Activated CD8-positive, alpha-beta memory T cell treated with anti-CD3 and anti-CD28 coated beads, Interleukin-2, amount 50 U/mL, for 48 hours (primary cell): ENCODE measurements at places on chromosomes 1 and 21.

GRCh38 chr1:43074244-43074643 is 97.8 kb downstream of the EBNA1BP2 start:
- no peak for DNase-seq

DNA sequence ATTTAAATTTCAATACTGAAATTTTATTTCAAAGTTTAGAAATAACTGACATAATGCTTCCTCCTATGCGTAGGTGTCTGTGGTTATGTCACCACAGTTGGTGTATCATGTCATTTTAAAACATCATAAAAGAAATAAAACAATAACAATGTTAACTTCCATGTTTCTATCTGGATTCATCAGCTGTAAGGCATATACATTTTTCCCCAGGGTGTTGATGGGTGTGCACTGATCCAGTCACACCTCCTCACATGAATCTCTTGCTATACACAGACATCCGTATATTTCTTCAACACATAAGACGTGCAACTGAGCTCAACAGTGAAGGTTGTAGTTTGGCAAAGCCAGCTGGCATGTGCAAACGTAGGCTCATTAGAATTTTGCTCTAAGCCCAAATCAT is 6.2 kb downstream of the KCNA3 start:
- DNase-seq, result no peak

- peak; percentile 71 for DNase-seq
Observed at GRCh38 chr1:44036409-44037139, 5.3 kb upstream of the SLC6A9 start.

GRCh38 chr1:200311256-200311655 is 98.6 kb downstream of the ZNF281 start:
- DNase-seq, result no peak

- DNase-seq, result no peak
Observed at GRCh38 chr1:94248956-94249688, 11.7 kb upstream of the ARHGAP29 start.

- DNase-seq, result no peak
Observed at GRCh38 chr21:46369520-46370235, 45.7 kb downstream of the PCNT start.

GRCh38 chr1:18385239-18385790 is 95.4 kb upstream of the KLHDC7A start:
- no peak for DNase-seq

GRCh38 chr1:204623894-204624361 is 61.6 kb downstream of the LRRN2 start:
- DNase-seq, result no peak

- DNase-seq, result no peak
Observed at GRCh38 chr1:93078638-93078985, 471 bp upstream of the MTF2 start.

GRCh38 chr1:232143315-232143886 is 486.5 kb downstream of the SIPA1L2 start:
- DNase-seq, result no peak

GRCh38 chr1:198776602-198777029 is 137.8 kb downstream of the PTPRC start:
- DNase-seq, result no peak

- no peak for DNase-seq
Observed at GRCh38 chr1:26970810-26971209, 10.5 kb upstream of the KDF1 start.

GRCh38 chr1:15937706-15938168 is 38.2 kb downstream of the ZBTB17 start:
- DNase-seq, result peak; percentile 57

GRCh38 chr1:162712317-162713029 is 78.0 kb upstream of the HSD17B7 start:
- DNase-seq, result no peak

DNA sequence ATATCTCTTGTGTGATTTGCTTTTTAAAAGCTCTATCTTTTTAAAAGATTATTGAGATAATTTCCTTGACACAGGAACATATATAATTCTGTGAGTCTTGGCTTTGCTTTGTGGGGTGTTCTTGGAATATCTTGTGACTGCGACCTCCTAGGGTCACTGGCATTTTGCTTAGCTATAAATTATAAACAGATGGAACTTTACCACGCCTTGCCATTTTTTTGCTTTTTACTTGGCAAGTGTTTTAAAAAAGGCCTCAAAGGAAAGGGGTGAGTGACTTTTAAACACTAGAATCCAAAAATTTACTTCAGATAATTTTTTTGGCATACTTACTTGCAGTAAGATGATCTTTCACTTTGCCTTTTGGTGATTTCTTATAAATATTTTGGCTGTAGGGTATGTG is 43.6 kb downstream of the ALG6 start:
- DNase-seq, result no peak

DNA sequence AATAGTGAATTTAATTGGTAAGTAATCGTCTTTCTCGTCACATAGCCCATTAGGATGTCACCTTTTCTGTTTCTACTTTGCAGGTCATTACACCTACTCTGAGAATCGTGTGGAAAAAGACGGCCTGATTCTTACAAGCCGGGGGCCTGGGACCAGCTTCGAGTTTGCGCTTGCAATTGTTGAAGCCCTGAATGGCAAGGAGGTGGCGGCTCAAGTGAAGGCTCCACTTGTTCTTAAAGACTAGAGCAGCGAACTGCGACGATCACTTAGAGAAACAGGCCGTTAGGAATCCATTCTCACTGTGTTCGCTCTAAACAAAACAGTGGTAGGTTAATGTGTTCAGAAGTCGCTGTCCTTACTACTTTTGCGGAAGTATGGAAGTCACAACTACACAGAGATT is 23.3 kb downstream of the PARK7 start:
- no peak for DNase-seq

GRCh38 chr1:17012775-17013490 is 1.2 kb upstream of the ATP13A2 start:
- no peak for DNase-seq
